ENCODE measurements at places on chromosomes 16 and 17.

DNA sequence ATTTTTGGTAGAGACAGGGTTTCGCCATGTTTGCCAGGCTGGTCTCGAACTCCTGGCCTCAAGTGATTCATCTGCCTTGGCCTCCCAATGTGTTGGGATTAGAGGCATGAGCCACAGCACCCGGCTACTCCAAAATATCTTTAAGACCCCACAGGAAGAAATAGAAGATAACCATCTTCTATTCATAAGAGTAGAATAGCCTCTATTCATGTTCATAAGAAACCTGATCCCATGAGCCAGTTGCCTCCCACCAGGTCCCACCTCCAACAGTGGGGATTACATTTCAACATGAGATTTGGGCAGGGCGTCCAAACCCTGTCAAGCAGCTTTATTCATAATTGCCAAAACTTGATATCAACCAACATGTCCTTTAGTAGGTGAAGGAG lies 13.9 kb upstream of the TMC7 start:
- no peak for DNase-seq

- no peak for DNase-seq
These were observed 16.3 kb upstream of the AURKB start for GRCh38 chr17:8226536-8227237.

DNA sequence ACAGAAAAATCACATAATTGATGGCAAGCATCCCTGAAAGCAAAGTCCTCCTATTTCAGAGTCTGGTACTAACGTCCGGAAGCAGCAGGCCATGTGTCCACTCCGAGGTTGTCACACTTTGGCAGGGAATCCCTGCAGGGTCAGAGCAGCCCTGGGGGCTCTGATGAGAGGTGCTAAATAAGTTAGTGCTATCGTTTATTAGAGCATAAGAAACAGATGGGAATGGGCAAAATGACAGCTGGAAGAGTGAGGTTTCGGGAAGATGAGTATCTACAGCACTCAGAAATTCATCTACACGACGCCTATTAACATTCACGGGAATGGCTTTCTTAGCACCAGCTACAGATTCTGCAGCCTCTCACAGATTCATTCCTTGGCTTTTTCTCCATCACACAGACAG lies 465.4 kb upstream of the PSMD7 start:
- no peak for DNase-seq

DNA sequence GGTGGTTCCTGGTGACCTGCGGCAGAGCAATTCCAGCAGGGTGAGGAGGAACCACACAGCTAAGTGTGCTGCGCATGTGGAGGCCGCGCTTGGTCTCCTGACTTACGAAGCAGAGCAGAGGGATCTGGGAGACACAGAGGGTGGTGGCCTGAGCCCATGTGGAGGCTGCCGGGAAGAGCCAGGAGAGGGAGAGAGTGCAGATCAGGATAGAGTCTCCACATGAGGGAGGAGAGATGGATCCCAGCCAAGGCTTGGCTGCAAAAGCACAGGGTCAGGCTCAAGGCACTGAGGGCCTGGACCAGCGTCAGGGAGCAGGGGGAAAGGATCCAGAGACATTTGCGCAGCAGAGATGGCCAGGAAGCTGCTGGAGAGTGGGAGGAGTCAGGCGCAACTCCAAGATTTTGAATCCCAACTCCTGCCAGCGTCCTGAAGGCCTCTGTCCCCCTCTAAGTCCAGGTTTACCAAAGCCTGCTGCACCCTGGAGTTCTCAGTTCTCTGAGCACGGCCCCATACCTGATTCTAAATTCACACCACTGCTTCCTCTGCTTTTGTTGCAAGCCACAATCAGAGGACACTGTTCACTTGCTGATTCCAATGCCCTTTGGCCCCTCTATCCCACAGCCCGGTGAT lies 11.3 kb upstream of the MLLT6 start:
- no peak for DNase-seq

GRCh38 chr16:67926181-67926750 lies 5.4 kb downstream of the CTRL start:
- DNase-seq: no peak

- DNase-seq: no peak
These were observed 51.2 kb downstream of the COPRS start for GRCh38 chr17:31807846-31808245.

DNA sequence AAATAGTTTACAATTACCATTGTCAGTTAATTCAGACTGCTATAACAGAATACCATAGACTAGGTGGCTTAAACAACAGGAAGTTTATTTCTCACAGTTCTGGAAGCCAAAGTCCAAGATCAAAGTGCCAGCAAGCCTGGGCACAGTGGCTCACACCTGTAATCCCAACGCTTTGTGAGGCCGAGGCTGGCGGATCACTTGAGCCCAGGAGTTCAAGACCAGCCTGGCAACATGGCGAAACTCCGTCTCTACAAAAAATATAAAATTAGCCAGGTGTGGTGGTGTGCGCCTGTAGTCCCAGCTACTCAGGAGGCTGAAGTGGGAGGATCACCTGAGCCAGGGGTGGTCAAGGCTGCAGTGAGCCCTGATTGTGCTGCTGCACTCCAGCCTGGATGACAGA lies 71.3 kb upstream of the TBX2 start:
- no peak for DNase-seq
